Stimulated activated CD8-positive, alpha-beta memory T cell treated with anti-CD3 and anti-CD28 coated beads, Interleukin-12 subunit alpha, Interleukin-12 subunit beta, amount 100 ng/mL, for 4 hours (primary cell): ENCODE measurements at places on chromosomes 1 and 21.

- no peak for DNase-seq
These were observed 232.6 kb upstream of the C1orf174 start for GRCh38 chr1:4132352-4133296.

DNA sequence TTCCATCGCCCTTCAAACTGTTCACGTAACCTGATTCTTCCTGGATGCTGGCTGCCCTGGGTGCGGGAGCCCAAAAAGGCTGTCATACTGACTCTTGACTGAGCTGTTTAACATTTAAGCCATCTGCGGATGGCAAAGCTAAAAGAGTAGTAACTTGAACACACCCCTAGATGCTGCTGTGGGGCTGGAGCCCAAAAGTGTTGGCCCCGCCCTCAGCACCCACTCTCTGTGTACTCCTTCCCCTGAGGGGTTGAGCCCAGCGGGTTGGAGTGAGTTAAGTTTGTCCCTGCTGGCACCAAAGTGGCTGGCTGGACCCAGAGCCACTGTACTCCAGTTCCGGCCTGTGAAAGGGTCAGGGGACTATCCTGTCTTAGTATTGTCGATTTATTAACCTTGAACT is 640.6 kb downstream of the PTPRU start:
- DNase-seq = no peak

DNA sequence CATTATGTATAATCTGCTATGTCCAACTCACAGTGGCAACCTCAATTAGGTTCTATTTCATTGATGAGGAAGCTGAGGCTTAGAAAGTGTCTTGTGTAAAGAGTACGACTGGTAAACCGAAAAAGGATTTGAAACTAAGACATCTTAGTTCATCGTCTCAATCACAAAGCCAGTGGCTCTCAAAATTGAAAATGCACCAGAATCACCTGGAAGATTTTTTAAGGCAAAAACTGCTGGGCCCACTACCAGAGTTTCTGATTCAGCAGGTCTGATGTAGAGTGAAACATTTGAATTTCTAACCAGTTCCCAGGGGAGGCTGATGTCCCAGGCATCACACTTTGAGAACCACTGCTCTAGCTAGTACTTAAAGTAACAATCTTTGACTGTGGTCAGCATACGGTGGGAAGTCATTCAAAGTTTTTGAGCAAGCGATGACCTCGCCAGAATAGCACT is 5.2 kb upstream of the LRRC53 start:
- DNase-seq = no peak

- no peak for DNase-seq
These were observed 102.3 kb downstream of the CDC42BPA start for GRCh38 chr1:227215863-227216510.

GRCh38 chr1:28796352-28797211 is 15.4 kb upstream of the OPRD1 start:
- DNase-seq = no peak

GRCh38 chr1:227741166-227741870 is 6.1 kb downstream of the SNAP47 start:
- DNase-seq = no peak

- DNase-seq = no peak
These were observed 36.6 kb downstream of the TBX19 start for GRCh38 chr1:168317309-168317708.

DNA sequence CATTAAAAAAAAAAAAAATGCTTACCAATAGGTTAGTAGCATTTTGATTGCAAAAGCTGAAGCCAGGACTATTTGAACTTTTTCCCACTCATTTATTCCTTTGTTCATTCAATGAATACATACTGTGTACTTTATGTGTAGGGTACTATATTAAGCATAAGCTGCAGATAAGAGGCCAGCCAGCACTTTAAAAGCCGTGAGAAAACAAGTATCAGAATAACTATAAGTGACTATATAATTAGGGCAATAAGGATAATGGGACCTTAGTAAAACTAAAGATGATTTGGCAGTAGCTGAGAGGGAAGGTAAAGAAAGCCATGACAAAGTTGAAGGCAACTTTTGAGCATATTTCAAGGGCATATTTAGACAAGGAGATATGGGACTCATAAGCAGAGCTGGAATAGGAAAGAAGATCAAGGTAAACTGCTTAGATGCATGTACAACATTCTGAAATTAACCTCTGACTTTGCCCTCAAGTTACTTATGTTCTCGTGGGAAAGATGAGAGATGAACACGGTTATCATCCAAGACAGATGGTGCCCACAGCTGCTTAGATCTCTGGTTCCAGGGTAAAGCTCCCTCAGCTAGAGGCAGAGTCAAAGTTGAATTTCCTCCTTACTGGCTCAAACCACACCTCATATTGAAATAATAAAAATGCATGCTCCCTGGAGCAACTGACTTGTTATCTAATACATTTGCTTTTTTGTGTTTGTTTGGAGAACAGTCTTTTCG is 44.0 kb upstream of the FMO2 start:
- no peak for DNase-seq

DNA sequence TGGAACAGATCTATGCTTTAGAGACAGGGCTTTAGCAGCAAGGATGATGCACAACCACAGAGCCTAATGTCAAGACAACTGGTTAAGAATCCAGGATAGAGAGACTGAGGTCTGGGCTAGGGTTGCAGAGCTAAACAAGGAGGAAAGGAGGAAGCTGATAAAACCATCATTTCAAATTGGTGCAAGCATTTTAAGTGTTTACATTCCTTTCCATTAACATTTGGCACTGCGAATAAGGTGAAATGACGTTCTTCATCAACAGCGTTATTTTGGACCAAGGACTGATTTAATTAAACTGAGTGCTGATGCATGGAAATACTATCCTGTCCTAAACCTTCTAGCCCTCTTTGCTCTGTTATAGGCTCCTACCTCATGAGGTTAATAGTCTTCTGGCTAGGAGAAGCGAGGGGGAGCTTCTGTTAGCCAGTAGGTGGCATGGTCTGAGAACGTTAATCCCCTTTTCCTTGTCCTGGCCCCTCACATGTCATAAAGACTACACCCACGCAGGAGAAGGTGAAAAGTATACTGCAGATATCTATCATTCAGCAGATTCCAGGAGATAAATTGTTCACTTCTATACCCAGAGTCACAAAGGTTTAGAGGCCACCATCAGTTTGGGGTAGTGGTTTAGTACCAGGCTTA is 7.6 kb upstream of the C1orf21 start:
- no peak for DNase-seq

- no peak for DNase-seq
These were observed 50.0 kb downstream of the C1orf198 start for GRCh38 chr1:230818367-230818766.

DNA sequence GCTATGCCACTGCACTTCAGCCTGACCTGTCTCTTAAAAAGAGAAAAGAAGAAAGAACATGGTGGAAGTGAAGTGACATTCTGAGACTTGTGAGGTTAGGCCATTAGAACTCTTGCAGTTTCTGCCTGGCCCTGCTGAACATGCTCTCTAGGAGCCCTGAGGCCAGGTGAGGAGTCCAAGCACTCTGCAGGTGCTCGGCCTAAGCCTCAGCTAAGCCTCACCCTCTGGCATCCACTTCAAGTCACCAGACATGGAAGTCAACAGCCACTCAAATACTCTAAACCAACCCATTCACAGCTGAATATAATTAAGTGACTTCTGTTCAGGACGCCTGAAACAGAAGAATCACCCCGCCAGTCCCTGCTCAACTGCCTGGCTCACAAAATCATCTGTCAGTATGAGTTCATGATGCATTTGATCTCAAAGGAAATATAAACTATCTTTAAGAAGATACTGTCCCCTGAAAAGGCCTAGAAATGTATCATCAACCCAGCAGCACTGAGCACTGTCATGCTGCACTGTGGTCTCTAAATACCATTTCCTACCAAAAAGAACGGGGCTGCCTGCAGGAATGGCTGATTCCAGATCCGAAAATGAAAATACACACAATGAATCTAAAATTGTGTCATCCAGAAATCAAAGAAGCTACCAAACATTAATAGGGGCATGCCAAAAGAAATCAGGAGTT is 118.8 kb downstream of the PSMG1 start:
- DNase-seq = no peak

DNA sequence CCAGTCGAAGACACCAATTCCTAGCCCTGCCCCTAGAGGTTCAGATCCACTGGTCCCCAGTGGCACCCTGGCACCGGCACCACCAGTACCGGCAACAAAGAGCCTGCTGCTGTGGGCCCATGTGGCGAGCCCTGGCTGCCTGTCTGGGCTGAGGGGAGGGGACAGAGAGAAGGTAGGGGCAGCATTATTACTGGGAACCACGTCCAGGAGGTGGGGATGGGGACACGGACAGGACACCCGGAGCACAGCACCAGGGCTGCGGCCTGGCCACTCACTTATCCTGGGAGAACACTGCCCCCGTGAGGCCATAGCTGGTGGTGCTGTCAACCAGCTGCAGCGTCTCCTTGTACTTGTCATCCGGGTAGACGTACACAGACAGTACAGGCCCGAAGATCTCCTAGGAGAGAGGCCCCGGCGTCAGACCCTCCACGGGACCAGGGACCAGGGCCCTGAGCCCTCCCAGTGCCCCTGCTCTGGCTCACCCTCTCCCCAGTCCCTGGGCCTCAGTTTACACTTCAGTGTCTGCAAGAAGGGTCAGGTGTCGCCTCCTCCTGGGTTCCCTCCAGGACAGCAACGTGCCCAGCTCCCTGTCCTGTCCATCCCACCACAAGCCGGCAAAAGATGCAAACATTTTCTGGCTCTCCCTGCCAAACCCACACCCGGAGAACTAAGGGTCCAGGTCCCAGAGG is 15.8 kb upstream of the TAS1R2 start:
- DNase-seq = peak; percentile 30

DNA sequence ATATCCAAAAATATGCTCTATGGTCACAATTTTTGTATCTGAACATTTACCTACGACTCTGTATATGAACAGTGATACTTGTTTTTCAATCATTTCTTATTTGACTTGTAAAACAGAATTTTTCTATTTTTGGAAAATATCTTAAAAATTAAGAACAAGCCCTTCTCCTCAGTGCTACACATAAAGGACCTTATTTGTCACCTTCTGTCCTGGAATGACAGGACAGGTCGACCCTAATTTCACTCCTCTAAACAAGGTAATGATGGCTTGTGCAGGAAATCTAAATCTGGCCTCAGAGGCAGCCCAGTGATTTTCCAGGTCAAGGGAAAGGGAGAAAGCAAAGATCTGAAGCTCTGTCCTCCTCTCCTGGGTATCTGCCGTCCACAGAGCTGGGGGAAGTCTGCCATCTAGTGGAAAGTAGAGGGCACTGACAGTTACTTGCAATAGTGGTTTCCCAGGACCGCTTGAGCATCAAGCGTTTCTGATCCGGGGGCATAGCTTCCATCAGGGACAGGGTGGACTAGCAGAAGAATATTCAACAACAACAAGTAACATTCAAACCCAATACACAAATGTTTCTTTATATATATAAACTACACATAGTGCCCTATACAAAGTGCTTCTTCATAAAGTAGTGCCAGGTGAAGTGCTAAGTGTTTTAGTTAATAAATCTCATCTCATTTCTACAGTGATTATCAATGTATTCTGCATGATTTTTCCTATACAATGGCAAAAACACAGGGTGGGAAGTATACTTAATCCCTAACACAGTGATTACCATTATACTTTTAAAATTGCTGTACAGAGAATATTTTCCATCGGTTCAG is 74.6 kb downstream of the SLC25A24 start:
- DNase-seq = peak; percentile 28

DNA sequence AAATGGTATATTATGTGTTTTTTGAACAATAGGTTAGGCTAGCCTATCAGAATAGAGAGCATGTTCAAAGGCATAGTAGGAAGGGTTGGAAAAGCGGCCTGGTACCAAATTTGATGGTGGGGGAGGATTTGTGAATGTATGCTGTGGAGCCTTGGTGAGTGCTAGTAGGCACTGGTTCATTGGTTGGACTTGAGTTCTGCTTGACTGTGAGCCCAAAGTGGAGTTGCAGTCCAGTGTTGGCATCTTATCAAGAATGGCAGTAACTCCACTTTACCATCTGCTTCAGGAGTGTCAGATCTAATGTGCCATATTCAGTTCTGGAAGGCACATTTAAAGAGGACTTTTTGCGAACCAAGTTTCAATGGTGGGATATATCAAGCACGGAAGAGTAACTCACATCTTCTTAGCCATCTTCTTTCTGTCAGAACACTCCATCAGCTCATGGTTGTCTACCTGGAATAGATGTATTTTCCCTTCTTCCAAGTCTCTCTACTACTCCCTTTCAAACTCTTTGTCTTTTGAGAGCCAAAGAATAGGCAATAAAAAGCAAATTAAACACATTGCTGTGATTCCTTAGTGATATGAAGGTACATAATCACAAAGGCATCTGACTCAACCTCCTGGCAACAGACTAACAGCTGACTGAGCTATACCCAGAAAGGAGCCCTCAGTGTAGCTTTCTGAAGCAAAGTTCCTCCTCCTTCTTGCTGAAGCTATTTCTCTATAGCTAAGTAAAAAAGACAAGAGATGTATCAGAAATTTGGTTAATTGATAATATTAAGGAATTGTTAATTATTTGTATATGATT is 21.7 kb downstream of the LRRC8B start:
- no peak for DNase-seq

- no peak for DNase-seq
These were observed 823 bp upstream of the KIF1B start for GRCh38 chr1:10209590-10209904.

DNA sequence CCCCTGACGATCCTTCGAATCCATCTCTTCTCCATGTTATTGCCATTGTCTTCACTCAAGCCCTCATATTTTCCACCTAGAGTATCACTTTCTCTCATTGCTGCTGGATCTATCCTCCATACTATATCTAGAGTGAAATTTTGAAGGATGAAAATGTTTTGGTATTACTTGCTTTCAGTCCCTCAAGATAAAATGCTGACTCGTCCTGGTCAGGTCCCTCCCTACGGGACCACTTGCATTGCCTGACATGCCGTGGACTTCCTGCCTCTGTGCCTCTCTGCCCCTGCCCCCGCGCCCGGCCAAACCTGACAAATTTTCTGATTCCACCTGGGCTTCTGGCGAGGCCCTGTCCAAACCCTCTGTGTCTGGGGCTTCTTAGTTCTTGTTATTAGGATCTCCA is 23.6 kb downstream of the SPATA46 start:
- DNase-seq = no peak

DNA sequence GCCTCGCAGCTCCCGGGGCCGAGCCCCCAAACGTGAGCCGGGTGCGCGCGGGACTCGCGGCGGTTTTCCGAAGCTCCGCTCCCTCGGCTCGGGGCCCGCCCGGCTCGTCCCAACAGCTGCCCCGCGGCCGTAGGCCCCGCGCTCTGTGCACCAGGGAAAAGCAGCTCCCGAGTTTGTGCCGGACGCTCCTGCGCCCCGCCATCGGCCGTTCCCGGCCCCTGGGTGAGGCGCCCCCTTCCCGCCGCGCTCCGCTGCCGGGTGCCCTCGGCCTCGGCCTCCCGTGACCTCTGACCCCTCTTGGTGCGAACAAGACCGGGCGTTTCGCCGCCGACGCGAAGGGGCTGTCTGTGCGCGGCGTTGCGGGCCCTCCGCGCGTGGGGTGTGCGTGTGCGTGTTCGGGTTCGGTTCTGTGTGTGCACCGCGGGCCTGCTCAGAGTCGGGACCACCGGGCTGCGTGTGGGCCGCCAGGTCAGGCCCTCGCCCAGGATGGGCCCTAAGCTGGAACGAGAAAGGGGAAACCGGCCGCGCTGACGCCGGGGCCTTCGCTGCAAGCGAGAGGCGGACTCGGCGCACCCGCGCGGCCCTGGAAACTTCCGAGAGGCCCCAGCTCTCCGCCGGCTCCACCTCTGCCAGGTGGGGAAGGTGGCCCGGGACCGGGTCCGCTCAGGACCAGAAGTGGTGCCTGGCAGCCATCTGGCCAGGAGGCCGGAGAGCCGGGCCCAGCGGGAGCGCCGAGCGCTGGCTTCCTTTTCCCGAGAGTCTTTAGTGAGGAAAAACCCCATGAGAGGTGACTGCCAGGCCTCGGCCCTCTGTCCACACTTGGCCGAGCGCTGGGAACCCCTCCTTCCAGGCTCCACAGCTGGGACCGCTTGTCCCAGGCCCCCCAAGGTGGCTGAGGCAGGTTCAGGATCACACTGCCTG is 1.9 kb downstream of the PRDM16 start:
- DNase-seq = no peak
